ENCODE measurements at places on chromosomes 12 and 14.

GRCh38 chr12:82415402-82415801 is 57.1 kb downstream of the METTL25 start:
- no peak for DNase-seq

DNA sequence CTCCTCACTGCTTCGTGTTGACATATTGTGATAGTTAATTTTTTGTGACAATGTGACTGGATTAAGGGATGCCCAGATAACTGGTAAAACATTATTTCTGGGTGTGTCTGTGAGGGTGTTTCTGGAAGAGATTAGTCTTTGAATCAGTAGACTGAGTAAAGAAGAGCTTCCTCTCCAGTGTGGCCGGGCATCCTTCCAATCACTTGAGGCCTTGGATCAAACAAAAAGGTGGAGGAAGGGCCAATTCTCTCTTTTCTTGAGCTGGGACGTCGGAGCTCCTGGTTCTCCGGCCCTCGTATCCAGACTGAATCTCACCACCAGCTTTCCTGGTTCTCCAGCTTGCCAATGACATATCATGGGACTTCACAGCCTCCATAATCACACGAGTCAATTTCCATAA is 240.4 kb downstream of the CHST11 start:
- no peak for DNase-seq

GRCh38 chr14:57319636-57320192 is 50.9 kb downstream of the AP5M1 start:
- DNase-seq: no peak

DNA sequence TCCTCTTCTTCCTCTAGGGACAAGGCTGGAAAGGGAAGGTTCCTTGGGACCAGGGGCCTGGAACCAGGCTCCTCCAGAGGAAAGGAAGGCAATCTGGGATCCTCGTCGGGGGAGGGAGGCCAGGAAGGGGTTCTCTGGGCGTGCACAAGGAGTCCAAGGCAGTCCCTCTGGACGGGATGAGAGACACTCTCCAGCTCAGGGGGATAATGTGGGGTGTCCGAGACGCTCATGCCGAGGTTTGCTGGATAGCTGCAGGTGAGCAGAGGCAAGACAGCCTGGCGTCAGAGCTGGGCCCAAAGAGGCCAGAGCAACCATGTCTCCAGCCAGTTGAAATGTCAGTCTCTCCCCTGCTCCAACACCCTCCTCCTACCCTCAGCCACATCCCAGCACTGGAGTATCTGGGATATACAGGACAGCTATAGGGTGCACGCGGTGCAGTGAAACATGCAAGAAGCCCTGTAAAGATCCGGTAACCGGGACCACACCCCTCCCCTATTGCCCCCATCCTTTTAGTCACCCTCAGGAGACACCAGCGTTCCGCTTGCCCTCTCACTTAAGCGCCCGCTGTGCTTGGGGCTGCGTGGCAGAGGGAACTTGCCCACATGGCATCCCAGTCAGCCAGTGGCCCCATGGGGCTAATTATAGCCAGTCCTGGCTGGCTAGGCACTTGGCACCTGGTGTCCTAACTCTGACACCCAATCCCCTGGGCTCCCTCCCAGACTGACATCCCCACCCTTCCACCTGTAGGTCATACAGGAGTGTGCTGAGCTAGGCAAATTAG is at the start of gene KLHL33:
Gene KLHL33, minus strand, starts transcription at position 585 of the 781 bp plus-strand sequence. Its CDS starts 355 bp downstream, at position 230.
- no peak for DNase-seq

GRCh38 chr12:27639265-27639664 is 57.0 kb upstream of the REP15 start:
- no peak for DNase-seq

DNA sequence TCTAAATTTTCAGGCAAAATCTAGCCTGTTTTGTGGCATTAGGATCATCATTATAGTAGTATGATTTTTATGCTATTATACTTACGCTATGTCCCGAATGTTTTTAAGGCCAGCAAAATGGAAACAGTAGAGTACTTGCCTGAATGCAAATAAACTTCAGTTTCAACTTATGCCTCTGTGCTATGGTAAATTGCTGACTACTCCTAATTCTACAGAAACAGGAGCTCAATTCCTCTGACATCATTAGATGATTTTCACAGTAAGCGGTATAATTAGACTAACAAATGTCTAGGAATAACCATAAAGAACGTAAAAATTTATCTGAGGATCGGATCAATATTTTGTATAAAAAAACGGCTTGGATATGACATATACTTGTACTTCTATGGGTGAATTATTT is 270.0 kb downstream of the EGLN3 start:
- DNase-seq: no peak

- DNase-seq: no peak
These were observed 181.2 kb downstream of the PRKCH start for GRCh38 chr14:61502459-61503093.

GRCh38 chr14:101150039-101150610 is 246.6 kb upstream of the RTL1 start:
- DNase-seq: no peak

DNA sequence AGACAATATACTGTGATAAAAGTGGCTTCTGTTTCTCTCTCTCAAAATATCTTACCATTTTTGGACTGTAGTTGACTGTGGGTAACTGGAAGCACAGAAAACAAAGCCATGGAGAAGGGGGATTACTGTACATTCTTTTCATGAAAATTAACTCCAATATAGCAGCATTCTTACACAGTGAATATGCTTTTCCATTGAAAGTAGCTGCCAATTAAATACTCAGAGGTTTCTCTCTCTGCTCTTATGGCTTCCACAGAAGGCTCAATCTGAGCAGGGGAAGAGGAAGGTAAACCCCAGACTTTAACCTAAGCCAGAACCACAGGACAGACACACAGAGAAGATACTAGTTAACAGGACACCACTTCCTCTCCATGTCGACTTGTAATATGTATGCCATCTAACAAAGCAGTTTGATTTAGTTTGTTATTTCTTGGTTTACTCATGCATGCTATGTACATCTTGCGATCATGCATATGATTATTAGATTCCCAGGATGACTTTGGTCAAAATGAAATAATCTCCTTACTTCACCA is 150.2 kb downstream of the SSPN start:
- DNase-seq: no peak

- DNase-seq: no peak
These were observed 166.6 kb upstream of the RPL10L start for GRCh38 chr14:46818147-46818546.

Data from stimulated activated CD4-positive, alpha-beta T cell treated with anti-CD3 and anti-CD28 coated beads, Interleukin-2, amount 100 ng/mL, for 48 hours (primary cell).